ENCODE measurements at places on chromosomes 5 and 9.

GRCh38 chr5:98791001-98791519 is 17.6 kb downstream of the RGMB start:
- DNase-seq: no peak

- no peak for DNase-seq
These were observed 84.5 kb upstream of the RAI14 start for GRCh38 chr5:34571677-34572041.

GRCh38 chr9:124514125-124514524 is 6.9 kb upstream of the NR5A1 start:
- no peak for DNase-seq

GRCh38 chr5:176610435-176610773 is 448 bp upstream of the GPRIN1 start:
- no peak for DNase-seq

DNA sequence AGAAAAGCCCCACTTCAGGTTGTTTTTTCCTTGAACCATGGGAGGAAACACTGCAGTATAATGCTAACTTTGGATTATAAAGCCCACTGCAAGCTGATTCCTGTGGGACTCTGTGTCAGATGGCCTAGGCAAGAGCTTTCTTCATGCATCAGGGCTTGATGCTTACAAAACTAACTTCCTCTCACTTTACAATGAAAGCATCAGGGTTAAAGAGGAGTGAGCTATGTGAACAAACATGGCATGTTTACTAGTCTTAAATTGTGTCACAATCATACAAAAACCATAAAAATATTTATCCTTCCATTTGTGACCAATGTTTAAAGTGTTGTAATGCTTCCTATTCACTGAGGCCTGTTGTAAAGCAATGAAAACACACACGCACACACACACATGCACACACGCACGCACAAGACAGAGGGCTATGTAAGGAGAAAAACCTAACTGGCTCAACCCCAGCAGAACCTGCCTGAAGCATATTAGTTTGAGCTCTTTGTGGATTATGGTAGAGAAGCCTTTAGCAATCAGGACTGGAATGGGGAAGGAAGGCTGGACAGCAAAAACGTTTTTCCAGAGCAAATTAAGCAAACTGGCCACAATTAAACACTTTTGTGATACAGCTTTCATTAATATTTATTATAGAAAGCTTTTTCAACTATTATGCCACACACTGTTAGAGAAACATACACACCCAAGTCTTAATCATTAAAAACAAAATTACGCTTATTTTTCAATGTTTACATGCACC is 122.2 kb downstream of the AUH start:
- no peak for DNase-seq
